Mesenchymal stem cell (in vitro differentiated cells and primary cell): ENCODE measurements at places on chromosomes 2 and 18.

DNA sequence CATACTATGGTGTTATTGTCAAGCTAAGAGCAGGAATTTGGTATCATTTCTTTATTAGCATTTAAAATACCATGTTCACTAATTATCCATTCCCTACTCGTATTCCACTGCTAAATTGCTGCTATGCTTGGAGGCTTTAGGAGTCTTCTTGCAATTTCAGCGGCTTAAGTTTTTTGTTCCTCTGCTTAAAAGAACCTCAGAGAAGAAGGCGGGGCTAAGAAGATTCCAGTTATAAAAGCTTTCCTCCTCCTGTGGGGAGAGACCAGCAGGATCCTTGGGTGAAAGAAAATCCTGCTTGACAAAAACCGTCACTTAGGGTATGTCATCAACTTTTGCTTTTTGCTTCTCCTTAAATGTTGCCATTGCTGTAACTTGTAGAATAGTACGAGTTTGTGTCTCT, at the start of gene TRPM8:
Gene TRPM8, plus strand, starts transcription at position 258 of the 400 bp plus-strand sequence. CDS start 9,165 bp downstream, outside the sequence.
- H3K27ac ChIP-seq, result no peak within 1 kb of the TSS
- no peak for DNase-seq
- peaks cover 2% of the 10 kb centered on the region for H3K4me1 ChIP-seq
- H3K27me3 ChIP-seq, result peaks cover 29% of the 10 kb centered on the region
- no peak within 1 kb of the TSS for H3K4me3 ChIP-seq
- no peaks in the 10 kb centered on the region for H3K36me3 ChIP-seq

DNA sequence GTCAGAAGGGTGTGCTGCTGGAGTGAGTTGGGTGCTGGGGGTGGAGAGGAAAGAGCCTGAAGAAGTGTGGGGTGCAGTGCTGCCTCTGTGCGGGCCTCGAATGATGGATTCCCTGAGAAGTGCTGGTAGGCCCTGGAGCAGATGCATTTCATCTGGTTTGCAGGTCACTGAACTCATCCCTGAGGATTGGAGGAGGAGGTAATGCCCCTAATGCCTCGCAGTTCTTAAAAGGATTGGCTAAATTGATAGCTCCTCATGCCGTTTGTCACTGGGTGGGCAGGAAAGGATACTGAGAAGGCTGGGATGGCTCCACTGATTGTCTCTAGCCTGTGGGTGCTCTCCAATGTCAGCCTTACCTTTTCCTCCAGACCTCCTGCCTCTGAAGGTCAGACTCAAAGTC, 74.1 kb downstream of the CTIF start:
- H3K4me1 ChIP-seq, result peaks cover 47% of the 10 kb centered on the region
- H3K4me3 ChIP-seq, result no peak overlapping the region
- H3K36me3 ChIP-seq, result peaks cover 49% of the 10 kb centered on the region
- no peak for DNase-seq

- no peaks in the 10 kb centered on the region for H3K27me3 ChIP-seq
- H3K4me3 ChIP-seq, result no peak overlapping the region
- DNase-seq, result no peak
- H3K4me1 ChIP-seq, result no peaks in the 10 kb centered on the region
- no peak overlapping the region for H3K27ac ChIP-seq
- no peaks in the 10 kb centered on the region for H3K36me3 ChIP-seq
Measured at GRCh38 chr2:198144660-198145059, 340.3 kb downstream of the PLCL1 start.

- no peaks in the 10 kb centered on the region for H3K27me3 ChIP-seq
- no peak overlapping the region for H3K4me3 ChIP-seq
- H3K36me3 ChIP-seq, result peaks cover 5% of the 10 kb centered on the region
- DNase-seq, result peak; percentile 40
- H3K4me1 ChIP-seq, result peaks cover 4% of the 10 kb centered on the region
- peak overlapping the region; percentile 57 for H3K27ac ChIP-seq
Measured at GRCh38 chr2:164717000-164717803, 95.9 kb upstream of the GRB14 start.
